ENCODE measurements at places on chromosomes 4 and X. TPM values are rescaled to one million over a fixed set of nuclear protein-coding genes. Genes with fewer than 3 reads are reported as not detected.

DNA sequence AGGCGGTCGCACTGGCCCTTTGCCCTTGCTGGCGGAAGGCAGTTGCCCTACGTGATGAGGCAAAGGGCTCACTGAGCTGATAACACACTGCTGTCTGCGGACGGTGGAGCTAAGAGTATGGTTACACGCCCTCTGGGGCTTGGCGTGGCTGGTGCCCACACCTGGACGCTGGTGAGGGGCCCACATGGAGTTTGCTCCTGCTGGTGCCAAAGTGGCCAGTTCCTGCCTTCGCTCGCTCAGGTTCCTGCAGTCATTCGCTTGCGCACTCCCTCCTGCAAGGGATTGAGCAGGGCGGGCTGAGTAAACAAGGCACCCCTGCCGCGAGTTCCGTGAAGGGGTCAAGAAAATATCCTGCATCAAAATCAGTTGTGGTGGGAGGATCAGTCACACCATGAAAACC lies 18.4 kb downstream of the SPARCL1 start:
- DNase-seq, result no peak

HEPH gene
- polyA plus RNA-seq, result 39.1 TPM

RS1 gene
- 0.26 TPM for polyA plus RNA-seq

CLTRN gene
- 3.3 TPM for polyA plus RNA-seq

GRCh38 chrX:156002507-156002906 lies 5.0 kb downstream of the IL9R start:
- DNase-seq, result no peak

GRCh38 chrX:16278927-16279326 lies 111.6 kb downstream of the MAGEB17 start:
- no peak for DNase-seq

FAM114A1 gene
- 52.8 TPM for polyA plus RNA-seq

IQCM gene
- not detected for polyA plus RNA-seq

HMX1 gene
- not detected for polyA plus RNA-seq

DNA sequence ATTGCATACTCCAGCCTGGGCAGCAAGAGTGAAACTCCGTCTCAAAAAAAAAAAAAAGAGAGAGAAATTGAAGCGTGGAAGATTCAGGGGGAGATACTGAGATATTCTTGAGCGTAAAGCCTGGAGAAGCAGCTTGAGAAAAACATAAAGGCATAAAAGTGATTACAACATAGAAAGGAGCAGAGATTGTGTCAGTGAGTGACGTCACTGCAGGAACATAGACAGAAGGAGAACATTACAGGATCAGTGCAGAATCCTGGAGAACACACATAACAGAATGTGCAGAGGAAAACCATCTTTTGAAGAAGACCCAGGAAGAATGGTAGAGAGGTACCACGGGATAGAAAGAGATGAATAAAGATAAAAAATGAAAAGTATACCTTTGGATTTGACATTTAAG lies 147.0 kb downstream of the APBB2 start:
- DNase-seq, result no peak

CTAG2 gene
- not detected for polyA plus RNA-seq

COL25A1 gene
- 1.6 TPM for polyA plus RNA-seq

DNA sequence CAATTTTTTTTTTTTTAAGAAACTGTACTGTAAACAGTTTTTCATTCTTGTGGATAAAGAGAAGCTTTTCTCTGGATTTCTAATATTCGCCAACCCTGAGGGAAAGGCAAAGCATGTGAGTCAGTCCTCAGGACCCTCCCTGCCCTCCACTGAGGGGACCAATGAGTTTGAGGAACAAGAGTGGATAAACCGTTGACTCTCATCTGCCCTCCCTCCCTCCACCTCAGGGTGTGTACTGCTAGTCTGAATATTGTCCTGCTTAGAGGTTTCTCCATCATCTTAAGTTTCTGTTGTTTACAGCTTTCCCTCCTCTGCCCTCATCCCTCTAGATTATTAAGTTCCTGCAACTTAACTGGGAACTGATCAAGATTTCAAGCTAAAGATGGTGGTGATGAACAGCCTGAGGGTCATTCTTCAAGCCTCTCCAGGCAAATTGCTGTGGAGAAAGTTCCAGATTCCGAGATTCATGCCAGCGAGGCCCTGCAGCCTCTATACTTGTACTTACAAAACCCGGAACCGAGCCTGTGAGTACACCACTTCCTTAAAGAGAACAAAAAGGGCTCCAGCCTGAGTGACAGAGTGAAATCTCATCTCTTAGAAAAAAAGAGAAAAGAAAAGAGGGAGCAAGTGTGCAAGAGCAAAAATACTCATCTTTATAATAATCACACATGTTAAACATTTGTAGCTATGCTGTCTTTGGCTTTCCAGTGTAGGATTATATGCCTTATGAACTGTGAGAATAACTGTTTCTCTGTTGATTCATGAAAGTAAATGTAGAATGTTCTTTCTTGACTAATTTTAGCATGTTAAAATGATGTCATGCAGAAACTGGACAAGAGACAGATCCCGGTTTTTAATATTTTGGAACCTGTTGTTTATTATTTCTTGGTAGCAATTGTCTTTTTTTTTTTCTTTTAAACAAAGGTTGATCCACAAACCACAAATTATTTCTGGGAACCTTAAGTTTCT lies 11.9 kb downstream of the CA5B start:
- DNase-seq, result no peak

DNA sequence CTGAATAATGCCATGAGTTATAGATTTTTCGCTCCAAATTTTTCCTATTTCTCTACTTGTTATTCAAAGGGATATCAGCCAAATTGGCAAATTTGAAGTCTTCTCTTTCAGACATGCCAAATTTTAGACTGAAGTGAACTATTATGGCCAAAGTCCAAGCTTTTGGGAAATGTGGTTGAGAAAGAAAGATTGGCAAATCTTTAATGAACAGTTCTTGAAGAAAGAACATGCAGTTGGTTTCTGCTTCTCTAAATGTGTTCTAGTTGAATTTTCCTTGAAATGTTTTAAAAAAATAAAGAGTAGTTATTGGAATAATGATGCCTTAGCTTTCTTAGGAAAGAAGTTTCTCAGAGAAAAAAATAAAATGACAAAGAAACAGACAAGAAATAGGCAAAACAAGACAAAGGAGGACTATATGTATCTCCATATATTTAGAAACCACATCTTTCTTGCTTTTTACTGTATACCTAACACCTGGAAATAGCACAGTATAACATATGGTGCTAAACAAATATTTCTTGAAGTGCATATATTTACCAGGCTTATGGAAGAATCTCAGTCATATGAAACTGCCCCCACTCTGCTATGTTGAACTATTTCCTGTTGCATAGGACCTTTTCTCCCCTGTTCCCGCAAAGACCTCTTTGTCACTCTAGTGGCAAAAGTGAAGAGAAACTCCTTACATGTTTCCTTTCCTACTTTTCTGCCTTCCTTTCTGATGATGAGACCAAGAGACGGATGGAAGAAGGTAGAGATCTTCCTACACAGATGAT lies 250.0 kb downstream of the ARHGAP24 start:
- DNase-seq, result no peak

TACR3 gene
- 1.6 TPM for polyA plus RNA-seq
